ENCODE measurements at places on chromosomes 7 and 10.

DNA sequence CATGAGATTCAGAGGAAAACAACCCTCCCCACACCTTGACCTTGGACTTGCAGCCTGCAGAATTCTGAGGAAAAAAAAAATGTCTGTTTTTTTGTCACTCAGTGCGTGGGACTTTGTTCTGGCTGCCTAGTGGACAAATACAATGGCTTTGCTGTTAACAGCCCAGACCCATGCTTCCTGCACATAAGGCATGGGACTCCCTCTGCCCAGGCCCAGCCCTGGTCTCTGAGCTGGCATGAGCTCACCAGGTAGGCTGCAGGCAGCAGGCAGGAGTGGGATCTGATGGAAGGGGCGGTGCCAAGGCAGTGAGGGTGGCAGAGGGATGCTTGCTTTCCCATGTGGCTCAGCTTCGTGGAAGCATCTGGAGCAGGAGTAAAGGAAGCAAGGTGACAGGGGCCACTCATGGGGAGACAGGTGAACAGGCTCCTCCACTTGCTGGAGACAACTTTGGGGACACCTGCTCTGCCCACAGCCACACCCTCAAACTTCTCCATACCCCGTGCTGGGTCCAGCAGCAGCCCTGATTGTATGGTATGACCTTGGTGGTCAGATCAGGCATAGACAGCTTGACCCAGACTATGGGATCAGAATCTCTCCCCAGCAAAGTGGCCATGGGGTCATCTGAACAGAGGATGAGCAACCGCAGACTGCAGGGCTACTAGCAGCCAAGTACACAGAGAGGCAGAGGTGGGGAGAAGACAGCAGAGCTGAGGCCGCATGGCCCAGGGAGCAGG lies 27.0 kb downstream of the ANXA8 start:
- no peak for DNase-seq

GRCh38 chr7:30511973-30512662 lies 7.5 kb upstream of the GGCT start:
- no peak for DNase-seq

DNA sequence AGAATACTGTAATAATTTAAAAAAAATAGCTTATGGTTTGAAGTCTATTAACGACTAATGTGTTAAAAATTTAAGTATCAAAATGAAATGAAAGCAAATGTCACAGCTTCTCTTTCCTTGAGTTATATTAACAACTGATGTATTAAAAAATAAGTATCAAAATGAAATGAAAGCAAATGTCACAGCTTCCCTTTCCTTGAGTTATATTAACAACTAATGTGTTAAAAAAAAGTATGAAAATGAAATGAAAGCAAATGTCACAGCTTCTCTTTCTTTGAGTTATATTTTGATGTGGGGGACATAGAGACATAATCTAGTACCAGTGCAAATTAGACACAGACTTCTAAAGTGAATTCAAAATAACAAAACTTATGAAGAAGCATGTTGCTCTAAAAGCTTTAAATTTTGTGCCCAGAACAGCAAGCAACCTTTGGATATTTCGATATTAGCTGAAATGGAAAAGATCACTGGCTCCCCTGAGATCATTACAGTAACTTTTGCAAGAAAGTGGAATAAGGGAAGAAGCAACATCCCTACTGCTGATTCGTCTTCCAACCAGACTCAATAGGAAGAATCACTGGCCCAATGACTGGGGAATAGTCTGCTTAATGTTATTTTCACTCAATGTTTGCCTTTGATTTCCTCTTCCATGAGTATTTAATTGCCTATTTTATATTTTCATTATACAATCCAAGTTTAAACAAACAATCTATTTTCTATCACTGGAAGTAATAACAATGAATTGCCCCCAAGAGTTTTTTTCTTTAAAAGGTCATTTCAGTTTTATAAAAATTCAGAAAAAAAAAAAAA lies 8.0 kb downstream of the SKAP2 start:
- DNase-seq, result no peak

- DNase-seq, result no peak
These were observed 58.2 kb upstream of the DGKB start for GRCh38 chr7:14960721-14961120.

DNA sequence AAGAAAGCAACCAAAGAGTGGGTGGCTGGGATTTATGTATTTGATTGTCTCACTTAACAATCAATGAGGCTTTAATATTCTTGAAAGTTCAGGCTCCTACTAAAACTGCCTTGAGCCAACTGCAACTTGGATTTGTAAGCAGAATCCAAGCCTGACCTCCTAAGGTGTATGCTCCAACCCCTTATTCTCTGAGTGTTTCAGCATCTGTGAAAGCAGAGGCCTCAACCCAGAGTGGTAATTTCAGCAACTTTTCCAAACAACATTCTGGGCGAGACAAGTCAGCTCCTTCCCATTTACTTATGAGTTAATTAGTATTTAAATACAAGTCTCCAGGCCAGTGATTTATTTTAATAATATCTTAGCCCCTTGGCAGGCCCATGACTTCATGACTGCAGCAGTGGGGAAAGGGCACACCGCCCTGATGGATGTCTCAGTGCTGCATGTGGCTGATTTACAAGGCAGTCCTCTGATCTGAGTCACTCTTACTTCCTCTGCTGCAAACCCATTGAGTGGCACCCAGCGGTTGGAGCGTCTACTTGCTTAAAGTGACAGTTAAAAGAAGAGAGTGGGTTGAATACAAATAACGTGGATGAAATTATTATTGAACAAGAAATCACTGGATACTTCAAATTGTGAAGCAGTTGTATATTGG lies 209.1 kb downstream of the TRIL start:
- no peak for DNase-seq

GRCh38 chr10:132059760-132060508 lies 5.8 kb upstream of the JAKMIP3 start:
- DNase-seq, result no peak

Measured in activated CD4-positive, CD25-positive, alpha-beta regulatory T cell (primary cell).